Osteoblast (primary cell): ENCODE measurements at places on chromosomes 12 and 14. TPM values are rescaled to one million over a fixed set of nuclear protein-coding genes. Genes with fewer than 3 reads are reported as not detected.
A peak's percentile ranks its signal among the peaks of the same experiment; 100 is the strongest.

- DNase-seq = peak; percentile 96
Measured at GRCh38 chr14:67514650-67515385, 18.3 kb upstream of the PLEKHH1 start.

GRCh38 chr12:4420138-4420670 lies 25.4 kb downstream of the FGF6 start:
- no peak for DNase-seq

- no peak for DNase-seq
Measured at GRCh38 chr12:47361389-47362021, 281.7 kb upstream of the AMIGO2 start.

- peak; percentile 73 for DNase-seq
Measured at GRCh38 chr12:86660488-86661147, 404.4 kb upstream of the MGAT4C start.

- peak; percentile 94 for DNase-seq
Measured at GRCh38 chr12:46523863-46524770, 151.5 kb upstream of the SLC38A2 start.

GRCh38 chr12:56437430-56438176 lies 11.6 kb downstream of the TIMELESS start:
- no peak for DNase-seq

GRCh38 chr12:78330131-78330530 lies 499.4 kb downstream of the NAV3 start:
- no peak for DNase-seq

GRCh38 chr12:127655691-127656090 lies 611.3 kb upstream of the TMEM132C start:
- no peak for DNase-seq

GRCh38 chr14:65462411-65462810 lies 49.9 kb downstream of the FUT8 start:
- peak; percentile 54 for DNase-seq

DNA sequence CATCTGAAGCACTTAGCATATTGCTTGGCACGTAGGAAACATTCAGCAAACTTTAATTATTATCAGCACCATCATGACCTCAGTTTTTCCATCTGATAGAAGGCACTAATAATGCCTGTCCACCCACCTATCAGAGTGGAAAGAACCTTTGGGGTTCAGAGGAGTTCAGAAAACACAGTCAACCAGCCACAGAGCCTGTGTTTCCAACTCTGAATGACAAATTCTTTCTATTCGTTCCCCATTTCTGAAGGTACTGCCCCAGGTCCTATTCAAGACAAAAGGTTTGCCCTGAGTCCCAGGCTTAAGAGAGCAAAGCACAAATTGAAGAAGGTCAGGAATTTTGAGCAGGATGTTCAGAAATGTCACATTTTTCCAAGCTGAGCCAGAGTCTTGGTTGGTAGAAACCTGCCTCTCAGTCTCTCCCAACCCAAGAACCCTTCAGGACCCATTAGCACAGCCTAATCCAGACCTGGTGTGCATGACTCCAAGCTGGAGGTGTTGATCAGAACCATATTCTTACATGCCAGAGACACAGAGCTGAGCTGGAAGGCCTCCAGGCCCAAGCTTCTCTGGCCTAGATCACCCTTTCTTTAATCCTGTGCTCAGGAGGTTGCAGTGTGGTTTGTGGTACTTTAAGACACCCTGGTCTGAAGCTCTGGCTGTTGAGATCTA lies 114.4 kb downstream of the TBX5 start:
- DNase-seq = no peak

- peak; percentile 94 for DNase-seq
Measured at GRCh38 chr12:54017027-54017788, 8.4 kb downstream of the HOXC8 start.

DNA sequence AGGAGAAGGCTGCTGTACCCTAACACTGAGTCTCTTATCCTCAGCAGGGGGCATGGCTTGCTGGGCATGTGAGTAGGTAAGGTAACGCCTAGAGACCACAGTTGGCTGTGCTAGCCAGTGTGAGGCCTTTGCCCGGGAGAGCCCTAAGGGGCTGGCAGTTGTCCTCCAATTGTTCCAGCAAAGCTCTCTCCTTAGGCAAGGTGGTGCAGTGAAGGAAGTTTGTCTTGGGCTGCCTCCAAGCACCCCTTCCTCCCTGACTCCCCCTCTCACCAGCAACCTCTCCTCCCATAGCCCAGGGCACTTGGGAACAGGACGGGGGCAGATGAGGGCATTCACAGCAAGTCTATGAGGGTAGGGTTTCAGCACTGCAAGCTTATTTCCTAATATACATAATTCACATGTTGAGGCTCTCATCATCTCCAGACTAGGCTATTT lies 23.0 kb downstream of the LACRT start:
- DNase-seq = no peak

DNA sequence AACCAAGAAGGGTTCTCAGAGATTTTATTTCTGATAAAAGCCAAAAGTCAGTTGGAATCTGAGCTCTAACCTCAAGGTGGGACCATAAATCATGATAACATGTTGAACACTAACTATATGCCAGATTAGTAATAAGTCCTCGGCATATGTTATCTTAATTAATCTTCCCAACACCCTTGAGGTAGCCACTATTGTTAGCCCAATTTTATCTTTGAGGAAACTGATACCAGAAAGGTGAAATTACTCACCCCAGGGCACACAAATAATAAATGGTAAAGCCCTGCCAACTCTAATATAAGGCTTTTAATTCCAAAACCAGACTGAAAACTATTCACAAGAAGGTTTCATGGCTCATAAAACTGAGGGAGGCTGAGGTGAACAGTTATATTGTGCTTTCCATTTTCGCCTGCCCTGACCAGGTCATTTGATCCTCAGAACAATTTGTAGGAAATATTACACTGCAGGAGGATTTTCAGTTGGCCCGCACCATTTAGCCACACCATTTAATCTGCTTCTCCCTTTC lies 16.1 kb upstream of the NUAK1 start:
- no peak for DNase-seq

GRCh38 chr12:125351788-125352187 lies 286.6 kb downstream of the AACS start:
- no peak for DNase-seq

DNA sequence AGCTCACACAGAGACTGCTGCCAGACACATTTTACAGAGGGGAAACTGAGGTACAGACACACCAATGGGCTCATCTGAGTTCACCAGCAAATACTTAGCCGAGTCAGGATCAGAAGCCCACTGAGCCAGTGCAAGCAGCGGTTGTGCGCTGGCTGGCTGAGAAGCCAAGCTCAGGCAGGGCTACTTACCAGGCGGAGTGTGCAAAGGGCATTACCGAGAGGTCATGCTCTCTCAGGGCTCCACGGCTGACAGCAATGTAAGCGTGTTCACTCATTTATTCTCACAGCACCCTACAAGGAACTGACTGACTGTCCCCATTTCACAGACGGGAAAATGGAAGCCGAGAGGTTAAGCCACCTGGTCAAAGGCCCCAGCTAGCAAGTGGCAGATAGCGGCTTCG lies 63.7 kb downstream of the RFLNA start:
- no peak for DNase-seq

- DNase-seq = no peak
Measured at GRCh38 chr14:49881350-49882001, 11.4 kb upstream of the ARF6 start.

DNA sequence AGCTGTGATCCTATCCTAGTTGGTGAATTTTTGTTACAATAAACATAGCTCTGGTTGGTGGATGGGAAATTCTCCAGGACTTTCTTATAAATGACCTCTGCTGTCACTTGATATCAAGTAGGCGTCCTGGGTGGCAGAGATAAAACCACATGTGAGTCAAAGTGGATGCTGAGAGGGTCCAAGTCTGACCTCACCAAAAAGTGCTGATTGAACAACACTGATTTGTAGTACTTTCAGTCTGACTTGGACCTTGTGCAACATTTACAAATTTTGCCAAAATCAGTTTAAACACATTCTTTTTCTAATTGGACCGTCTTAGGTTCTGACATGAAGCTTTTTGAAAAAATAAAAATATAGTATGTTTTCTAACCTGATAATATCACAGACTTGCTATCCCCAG lies 585.6 kb downstream of the GALC start:
- DNase-seq = no peak

GRCh38 chr12:80325167-80325959 lies 118.7 kb upstream of the PTPRQ start:
- DNase-seq = no peak

Gene PCK2
- total RNA-seq = 26.2 and 35.1 TPM in 2 replicates

Gene RNASE3
- not detected in 2 replicates for total RNA-seq

Gene SERPINA10
- not detected in 2 replicates for total RNA-seq

Gene IL31
- not detected in 2 replicates for total RNA-seq

Gene GPX2
- not detected in 2 replicates for total RNA-seq

Gene DCN
- total RNA-seq = 1,107 and 1,400 TPM in 2 replicates

Gene TMEM106C
- total RNA-seq = 57.5 and 58.3 TPM in 2 replicates

Gene PGF
- 16.3 and 24.5 TPM in 2 replicates for total RNA-seq

Gene PRB2
- total RNA-seq = not detected in 2 replicates

Gene GNB3
- total RNA-seq = 1.4 and 2.7 TPM in 2 replicates

Gene SOAT2
- not detected in 2 replicates for total RNA-seq

Gene FIGNL2
- total RNA-seq = 0.29 and 0.36 TPM in 2 replicates

Gene GLT1D1
- not detected in 2 replicates for total RNA-seq

Gene PLA2G1B
- not detected in 2 replicates for total RNA-seq

Gene USP44
- total RNA-seq = under 0.01 and 0.36 TPM in 2 replicates

Gene ARHGEF25
- total RNA-seq = 20.6 and 23.9 TPM in 2 replicates
